Epithelial cell of proximal tubule (primary cell): ENCODE measurements at places on chromosomes 1 and 21.

DNA sequence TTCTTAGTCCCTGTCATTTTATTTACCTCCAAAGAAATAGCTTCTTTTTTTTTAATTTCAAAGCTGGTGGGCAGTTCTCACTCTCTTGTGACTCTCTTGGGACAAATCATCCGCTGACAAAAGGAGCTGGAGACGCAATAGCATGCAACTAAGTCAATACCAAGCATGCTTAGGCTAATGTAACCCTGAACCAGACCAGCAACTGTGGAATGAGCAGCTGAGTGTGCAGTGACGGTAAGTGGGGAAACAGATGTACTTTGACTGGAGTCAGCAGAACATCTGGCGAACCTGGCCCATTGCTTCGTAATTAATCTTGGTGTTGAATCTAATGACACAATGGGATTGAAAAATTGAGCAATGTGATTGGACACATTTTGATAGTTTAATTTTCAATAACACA is 280.7 kb upstream of the PLXNA2 start:
- DNase-seq, result no peak

DNA sequence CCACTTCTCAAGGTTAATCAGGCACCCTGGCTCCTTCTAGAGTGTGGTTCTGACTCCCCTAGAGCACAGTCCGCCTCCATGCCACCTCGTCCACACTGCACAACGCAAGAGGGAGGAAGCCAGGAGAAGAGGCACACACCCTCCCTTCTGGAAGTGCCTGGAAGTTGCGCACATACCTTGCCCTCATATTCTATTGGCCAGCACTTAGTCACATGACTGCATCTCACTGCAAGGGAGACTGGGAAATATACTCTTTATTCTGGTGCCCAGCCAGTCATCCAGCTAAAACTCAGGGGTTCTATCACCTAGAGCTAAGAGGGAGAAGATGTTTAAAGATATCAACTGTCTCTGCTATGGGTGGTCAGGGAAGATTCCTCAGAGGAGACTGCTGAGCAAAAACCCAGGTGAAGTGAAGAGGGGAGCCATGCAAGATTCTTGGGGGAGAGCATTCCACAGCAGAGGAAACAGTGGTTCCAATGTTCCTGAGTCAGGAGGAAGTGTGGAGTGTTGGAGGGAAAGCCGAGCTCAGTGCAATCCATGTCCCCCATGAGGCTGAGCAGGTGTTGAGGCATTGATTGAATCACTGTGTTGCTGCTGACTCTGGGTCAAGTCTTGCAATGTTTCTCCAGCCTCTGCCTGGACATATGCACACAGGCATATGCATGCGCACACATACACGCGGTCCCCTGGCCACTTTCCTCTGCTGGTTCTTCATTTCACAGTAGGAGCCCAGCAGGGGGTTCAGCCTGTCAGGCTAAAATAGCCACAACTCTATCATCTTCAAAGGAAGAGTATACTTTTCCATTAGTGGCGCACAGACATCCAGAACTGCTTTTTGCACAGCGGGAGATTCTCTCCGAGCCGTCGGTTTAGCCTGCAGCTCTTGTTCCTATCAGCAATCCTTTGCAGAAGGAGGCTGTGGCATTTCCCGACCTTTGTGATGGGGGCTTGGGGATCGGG is 22.3 kb upstream of the KLHDC7A start:
- DNase-seq, result no peak

DNA sequence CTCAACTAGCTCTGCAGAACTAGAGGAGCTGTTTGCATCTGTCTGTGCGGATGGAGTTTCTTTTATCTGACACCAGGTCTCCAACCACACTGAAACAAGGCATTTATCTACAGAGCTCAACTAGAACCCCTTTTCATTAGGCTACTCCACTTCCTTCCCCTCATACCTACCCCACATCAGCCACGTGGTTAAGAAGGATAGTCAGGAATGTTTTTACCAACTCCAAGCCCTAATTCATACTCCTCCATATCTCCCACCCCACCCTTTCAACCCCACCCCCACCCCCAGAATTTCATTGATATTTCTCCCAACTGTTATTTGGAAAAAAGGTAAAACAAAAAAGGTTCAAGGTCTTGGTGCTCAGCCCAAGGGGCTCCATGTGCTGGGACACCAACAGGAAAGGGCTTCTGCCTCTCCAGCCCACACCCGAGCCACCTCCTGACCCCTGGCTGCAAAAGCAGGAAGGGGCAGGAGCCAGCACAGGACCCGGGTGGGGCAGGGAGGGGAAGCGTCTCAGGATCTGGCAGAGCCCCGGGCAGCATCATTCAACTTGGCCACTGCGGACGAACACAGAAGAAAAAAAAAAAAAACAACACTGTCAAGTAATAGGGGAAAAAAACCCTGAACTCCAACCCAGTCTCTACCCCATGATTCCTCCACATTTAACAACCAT is 7.0 kb downstream of the ENSA start:
- no peak for DNase-seq

GRCh38 chr1:221381910-221382623 is 359.8 kb downstream of the DUSP10 start:
- no peak for DNase-seq

- no peak for DNase-seq
Measured at GRCh38 chr1:47803815-47804501, 193.2 kb downstream of the TRABD2B start.

DNA sequence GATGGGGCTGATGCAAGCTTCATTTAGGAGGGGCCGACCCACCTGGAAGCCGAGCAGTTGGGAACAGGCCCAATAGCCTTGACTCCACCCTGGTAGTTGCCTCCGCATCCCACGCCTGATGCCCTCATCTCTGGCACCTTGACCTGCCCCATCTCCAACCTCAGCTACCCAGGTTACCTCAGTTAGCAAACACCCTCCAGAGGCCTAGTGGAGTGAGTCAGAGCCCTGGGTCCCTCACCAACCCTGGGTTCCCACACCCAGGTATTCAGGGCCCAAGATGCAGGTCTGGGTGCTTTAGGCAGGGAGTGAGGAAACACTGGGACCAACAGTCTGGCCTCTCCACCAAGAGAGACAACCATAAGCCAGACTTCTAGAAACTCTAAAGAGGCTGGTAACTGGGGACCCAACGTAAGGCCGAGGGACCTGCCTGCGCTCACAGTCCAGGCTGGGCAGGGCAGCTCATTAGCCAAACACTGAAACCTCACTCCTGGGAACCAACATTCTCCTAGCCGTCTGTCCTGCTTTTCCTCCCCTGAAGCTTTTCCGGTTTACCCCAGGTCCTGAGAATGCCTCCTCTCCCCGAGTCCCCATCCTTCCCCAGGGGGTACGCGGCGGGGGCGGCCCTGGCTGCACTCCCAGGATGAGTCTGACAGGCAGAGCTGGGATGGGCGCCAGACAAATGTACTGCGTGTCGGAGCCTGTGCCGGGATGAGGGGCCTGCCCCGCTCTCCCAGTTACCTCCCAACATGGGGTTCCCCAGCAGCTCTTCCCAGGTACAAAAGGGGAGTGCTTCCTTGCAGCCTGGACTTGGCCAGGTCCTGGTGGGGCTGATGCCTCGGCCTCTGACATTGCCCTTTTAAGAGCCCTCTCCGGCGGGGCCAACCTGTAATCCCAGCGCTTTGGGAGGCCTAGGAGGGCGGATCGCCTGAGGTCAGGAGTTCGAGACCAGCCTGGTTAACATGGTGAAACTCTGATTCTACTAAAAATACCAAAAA is 8.9 kb upstream of the CELSR2 start:
- no peak for DNase-seq

DNA sequence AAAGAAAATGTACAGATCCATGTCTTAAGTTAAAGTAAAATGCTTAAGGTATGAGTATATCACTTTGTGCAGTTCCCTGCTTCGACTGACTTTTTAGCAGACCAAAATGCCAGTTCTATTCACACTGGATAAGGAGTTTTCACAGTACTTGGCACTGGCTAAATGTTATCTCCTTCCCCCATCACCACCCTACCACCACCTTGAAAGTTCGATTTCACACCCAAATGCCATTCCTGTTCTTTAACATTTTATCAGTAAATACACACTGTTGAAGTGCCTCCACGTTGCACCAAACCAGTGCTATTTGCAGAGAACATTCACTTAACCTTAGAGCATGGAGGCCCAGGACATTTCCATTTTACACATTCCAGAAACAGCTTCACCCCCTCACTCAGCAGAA is 100.0 kb downstream of the URB2 start:
- no peak for DNase-seq

DNA sequence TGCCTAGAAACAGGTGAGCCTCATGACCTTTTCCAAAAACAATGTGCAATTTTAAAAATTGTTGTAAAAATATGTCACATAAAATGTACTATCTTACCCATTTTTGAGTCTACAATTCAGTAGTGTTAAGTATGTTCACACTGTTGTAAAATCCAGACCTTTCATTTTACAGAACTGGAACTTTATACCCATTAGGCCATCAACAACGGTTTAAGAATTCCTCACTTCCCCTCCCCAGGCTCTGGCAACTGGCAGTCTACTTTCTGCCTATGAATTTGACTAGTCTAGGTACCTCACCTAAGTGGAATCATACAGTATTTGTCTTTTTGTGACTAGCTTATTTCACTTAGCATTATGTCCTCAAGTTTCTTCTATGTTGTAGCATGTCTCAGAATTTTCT is 8.6 kb downstream of the CTSE start:
- DNase-seq, result no peak

- DNase-seq, result no peak
Measured at GRCh38 chr1:185046668-185047067, 1.3 kb downstream of the RNF2 start.

- DNase-seq, result no peak
Measured at GRCh38 chr1:15410884-15411245, 1.2 kb downstream of the EFHD2 start.

- DNase-seq, result no peak
Measured at GRCh38 chr1:93801471-93801870, 77.5 kb downstream of the DNTTIP2 start.

GRCh38 chr1:18536915-18537314 is 56.2 kb downstream of the KLHDC7A start:
- DNase-seq, result no peak

DNA sequence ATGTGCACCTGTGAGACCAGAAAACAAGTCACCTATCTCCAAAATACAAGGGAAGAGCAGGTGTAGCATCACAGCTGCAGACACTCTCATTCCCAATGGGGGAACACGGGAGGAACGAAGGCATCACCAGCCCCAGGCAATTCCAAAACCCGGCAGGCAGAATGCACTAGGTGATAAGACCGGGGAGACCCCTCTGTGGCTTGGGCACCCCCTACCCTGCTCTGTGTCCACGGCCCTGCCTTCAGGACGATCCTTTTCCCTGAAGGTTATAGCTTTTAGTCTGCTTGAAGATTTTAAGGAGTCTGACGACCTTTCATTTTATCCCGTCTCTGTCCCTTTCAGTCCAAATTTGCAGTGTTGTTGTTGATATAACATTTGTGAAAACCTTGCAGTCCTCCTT is 19.2 kb downstream of the TRPM2 start:
- no peak for DNase-seq

DNA sequence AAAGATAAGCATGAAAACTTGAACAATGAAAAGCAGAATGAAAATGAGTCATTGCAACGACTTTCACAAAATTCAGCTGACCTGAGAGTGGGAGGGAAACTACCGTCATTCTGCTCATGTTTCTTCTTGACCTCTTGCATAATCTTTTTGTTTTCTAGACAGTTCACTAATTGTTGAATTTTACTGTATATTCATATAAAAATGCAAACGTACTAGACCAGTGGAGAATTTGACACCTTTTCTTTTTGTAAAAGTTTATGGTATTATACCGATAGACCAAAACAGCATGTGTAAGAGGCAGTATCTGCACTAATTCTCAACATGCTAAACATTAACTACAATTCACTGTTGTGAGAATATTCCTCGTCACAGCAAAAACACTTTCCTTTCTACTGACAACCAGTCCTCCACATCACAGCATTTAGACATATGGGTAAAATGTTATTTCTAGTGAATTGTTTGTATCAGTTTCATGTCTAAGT is 137.8 kb downstream of the GREM2 start:
- DNase-seq, result no peak

GRCh38 chr1:201982082-201982622 is 296 bp upstream of the RNPEP start:
- DNase-seq, result no peak

DNA sequence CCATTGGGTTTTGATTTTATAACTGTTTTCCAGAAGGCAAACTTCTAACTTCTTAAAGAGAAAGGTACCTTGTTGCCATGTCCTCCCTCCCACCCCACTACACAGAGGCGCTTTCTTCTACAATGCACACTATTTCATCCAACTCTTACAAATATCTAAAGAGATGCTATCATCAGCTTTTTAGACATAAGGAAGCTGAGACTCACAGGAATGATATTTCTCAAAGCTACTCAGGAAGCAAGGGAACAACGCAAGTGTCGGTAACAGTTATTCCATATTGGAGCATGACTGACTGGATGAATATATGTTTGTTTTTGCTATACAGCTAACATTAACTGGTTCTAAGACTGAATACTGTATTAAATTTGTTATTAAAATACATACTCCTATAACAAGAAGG is 318.0 kb downstream of the SMYD3 start:
- DNase-seq, result no peak

- no peak for DNase-seq
Measured at GRCh38 chr1:5746611-5747425, 245.4 kb downstream of the NPHP4 start.

DNA sequence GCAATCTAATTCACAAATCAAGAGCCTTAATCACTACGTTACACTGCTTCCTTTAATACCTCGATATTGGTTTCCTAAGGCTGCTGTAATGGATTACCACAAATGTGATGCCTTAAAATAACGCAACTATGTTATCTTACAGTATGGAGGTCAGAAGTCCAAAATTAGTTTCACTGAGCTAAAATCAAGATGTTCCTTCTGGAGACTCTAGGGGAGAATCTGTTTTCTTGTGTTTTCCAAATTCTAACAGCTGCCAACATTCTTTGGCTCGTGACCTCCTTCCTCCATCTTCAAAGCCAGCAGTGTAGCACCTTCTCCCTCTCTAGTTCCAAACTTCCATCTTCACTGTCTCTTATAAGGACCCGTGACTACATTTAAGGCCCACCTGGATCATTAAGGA is 335.0 kb upstream of the NFIA start:
- no peak for DNase-seq

GRCh38 chr1:93845538-93846205 is 33.3 kb downstream of the DNTTIP2 start:
- DNase-seq, result peak; percentile 71

GRCh38 chr21:33751120-33751519 is 108.8 kb downstream of the ITSN1 start:
- no peak for DNase-seq

GRCh38 chr1:85245891-85246290 is 13.6 kb downstream of the C1orf52 start:
- DNase-seq, result no peak

DNA sequence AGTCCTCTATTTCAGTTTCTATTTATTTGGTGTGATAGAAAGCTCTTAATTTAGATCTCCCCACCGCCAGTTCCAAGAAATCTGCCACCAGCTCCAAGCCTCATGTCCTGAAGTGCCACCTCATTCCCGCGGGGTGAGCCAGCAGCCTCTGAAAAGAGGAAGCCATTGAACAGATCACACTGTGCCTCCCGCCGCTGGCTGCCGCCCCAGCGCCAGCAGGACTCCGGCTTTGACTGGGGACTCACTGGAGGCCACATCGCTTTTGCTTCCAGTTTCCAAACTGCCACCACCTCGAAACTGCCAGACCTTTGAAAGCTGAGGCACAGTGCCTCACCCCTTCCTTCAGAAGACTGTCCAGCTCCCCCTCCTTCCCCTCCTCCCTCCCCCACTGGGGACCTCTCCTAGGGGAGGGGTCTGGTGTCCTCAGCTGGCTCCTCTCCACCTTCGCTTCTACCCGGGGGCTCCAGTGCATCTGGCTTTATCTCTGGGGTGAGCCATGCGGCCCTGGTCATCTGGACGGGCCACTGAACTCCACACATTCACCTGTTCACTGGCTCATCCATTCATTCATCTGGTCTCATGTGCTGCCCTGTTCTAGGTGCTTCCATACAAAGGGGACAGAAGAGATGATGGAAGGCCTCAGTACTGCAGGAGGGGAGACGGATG is 58.9 kb downstream of the VPS26C start:
- DNase-seq, result no peak
